ENCODE measurements at places on chromosomes 3 and 15.

GRCh38 chr3:11498646-11499045, 145.1 kb downstream of the VGLL4 start:
- DNase-seq, result no peak

- no peak for DNase-seq
These were observed 15.9 kb upstream of the LAMP3 start for GRCh38 chr3:183178512-183178832.

DNA sequence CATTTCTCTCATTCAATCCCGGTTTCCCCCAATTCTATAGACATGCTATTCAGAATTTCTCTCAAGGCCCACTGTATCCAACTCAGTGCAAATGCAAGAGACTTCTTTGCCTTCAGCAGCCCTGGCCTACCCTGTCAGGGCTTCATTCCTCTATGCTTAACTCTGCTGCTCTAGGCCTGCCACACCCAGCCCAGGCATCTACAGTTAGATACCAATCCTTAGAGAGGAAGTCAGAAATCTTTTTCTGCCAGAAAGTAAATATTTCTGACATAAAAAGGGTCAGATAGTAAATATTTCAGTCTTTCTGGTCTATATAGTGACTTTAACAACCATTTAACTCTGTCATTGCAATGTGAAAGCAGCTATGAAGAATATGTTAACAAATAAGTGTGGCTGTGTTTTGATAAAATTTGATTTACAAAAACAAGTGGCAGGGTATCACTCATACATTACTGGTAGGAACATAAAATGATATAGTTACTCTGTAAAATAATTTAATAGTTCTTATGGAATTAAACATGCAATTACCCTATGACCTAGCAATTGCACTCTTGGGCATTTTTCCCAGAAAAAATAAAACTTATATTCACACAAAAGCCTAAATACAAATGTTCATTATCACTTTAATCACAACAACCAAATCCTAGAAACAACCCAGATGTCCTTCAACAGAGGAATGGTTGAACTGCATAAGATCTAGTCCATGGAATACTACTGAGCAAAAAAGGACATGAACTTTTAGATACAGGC, 942.0 kb downstream of the SQOR start:
- DNase-seq, result no peak

DNA sequence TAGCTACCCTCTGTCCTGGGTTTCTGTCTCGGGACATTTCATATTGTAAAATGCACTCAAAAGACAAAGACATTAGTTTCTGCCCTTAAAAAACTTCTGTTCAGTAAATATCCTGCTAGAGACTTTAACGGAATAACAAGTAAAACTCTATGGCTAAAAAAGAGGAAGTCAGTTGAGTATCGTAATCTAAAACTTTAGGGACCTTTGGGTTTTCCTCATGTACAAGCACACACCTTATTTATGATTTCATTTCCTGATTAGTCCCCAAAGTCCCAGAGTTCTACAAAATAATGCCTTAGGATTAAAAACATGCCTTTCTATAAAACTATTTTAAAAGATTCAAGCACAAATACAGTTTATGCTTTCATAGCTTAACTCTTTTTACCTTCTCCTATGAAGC, 585.9 kb downstream of the UNC13C start:
- DNase-seq, result no peak

DNA sequence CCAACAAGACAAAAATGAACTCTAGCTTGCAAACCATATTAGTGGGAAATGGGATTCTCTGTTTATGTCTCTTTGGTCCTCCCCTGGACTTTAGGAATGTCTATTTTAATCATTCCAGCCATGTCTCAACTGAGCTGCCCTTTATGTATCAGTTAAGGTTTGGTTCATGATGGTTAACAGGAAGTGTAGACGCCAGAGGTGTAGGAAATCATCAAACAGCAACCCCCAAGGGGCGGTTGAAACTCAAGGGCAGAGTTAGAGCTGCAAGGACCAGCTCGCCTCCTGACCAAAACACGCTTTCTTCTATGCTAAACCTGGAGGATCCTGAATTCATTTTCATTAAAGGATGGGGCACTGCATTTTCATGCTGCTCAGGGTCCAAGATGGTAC, 53.7 kb upstream of the HEG1 start:
- no peak for DNase-seq

DNA sequence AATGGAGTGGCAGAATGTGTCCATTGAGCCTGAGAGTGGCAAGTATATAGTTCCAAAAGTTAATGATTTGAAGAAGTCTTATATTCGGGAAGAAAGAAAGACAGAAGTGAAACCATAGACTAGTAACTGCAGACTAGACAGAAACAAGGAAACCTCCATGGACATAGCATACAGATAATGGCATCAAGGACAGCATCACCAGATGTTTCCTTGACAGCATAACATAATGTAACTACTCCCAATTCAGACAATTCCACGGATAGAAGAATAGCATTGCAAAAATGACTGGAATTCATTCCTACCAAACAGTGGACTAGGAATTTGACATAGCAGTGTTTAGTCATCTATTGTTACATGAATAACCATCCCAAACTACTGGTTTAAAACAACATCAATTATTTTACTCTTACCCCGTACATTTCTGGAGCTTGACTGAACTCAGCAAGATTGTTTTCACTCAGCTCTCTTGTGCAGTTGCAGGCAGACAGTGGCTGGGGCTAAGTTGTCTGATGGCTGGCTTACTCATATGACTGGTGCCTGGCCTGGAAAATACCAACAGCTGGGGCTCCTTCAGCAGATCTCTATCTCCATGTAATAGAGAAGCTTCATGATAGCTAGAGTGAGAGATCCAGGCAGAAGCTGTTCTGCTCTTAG, 109.7 kb upstream of the GADL1 start:
- DNase-seq, result no peak

GRCh38 chr3:79521221-79521848, 246.5 kb downstream of the ROBO1 start:
- DNase-seq, result no peak

DNA sequence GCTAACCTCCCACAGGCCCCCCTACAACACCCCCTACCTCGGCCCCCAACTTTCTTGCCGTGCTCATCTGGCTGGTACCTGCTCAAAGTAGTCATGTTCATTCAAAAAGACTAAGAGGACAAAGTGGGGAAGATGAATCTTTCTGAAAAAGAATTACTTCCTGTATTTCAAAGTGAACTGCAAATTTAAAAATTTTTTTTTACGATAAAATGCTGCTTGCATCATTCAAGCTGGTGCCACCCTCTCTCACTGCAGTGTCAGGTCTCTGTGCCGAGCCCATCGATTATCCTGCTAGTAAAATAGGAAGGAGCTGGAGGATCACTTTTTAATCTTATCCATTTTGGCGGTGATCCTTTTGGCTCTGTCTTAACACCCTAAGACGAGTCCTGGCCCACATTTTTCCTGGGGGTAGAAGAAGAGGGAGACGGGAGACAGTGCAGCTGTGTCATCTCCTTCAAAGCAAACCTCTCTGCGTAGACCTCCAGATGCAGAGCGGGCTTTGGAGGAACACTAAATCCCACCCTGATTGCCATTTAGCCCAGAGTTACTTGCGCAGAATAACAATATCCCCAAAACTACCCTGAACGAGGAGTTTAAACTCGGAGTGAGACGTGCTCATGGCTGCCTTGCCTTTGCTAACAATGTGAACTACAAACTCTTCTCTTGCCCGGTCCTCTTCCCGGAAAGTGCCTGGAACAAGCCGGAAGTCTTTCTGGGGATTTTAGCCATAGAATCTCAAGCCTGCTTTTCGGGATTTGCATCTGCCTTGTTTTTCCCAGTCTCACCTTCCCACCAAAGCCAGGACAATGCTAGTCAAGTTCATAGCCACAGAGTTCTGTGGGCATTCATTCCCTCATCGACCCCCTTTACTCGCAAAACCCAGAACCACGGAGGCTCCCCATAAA, 66.2 kb upstream of the CGNL1 start:
- DNase-seq, result no peak

DNA sequence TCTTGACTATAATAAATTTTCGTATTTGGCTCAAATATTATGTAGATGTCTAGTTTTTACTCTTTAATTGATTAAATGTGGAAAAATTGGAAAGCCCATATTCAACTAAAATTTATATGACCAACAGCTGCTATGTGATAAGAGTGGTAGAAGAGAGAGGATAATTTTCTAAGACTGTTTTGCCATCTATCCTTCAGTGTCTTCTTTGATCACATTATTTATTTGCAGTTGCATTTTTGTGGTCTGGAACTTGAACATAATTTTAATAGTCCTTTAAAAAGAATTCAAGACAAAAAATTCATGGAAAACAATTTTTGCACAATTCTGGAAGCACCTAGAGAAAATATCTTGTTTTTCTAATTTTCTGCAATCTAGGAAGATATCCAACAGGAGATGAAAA, 213.3 kb upstream of the THBS1 start:
- no peak for DNase-seq

GRCh38 chr15:42444415-42445063, 46.4 kb downstream of the ZNF106 start:
- no peak for DNase-seq
